ENCODE measurements at places on chromosomes 3 and 15. TPM values are rescaled to one million over a fixed set of nuclear protein-coding genes. Genes with fewer than 3 reads are reported as not detected.

- no peak for DNase-seq
Observed at GRCh38 chr3:148914936-148915690, 50.0 kb downstream of the CPA3 start.

- no peak for DNase-seq
Observed at GRCh38 chr15:55737373-55737772, 5.6 kb downstream of the PRTG start.

DNA sequence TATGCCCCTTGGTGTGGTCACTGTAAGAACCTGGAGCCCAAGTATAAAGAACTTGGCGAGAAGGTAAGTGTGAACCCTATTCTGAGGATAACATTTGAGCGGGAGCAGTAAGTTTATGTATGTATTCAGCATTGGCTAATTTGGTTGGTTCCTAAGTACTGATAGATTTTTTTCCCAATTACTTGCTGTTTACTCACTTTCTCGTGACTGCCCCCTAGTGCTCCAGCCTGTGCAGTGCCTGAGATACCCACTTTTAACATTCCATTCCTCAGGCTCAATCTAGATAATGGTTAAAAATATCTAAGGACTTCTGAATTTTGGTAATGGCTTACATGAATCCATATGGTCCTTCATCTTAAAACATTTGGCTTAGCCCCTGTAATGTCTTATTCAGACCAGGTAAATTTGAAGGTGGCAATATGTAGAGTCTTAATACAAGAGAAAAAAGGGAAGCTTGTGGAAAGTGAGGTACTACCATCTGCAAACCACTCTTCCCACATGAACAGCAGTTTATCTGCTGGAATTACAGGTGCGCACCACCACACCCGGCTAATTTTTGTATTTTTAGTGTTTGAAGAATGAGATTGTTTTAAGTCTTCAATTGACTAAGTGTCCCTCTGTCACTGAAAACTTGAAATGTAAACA lies 7.1 kb downstream of the ELL3 start:
- peak; percentile 61 for DNase-seq

Gene LMAN1L
- total RNA-seq: not detected

DNA sequence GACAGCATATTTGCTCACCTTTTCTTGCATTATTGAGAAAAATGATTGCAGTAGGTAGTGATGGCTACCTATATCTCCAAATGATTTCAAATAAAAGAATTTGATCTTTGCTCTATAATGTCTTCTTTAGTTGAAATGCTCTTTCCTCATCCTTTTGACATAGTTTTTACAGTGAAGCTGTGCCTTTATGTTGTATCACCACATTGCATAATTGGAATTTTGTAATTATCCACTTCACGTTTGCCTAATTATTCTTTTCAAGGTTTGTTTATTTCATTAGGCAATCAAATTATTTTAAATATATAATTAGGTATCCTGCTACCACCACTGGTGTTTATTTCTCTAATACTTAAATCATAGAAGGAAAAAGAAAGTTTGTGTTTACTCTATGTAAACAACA lies 21.3 kb upstream of the P2RY13 start:
- no peak for DNase-seq

GRCh38 chr3:150106740-150107428 lies 136.2 kb upstream of the PFN2 start:
- no peak for DNase-seq

Gene APOD
- total RNA-seq: 463 TPM

- DNase-seq: no peak
Observed at GRCh38 chr15:78761891-78762385, 49.3 kb downstream of the ADAMTS7 start.

GRCh38 chr15:38369936-38370478 lies 83.9 kb upstream of the FAM98B start:
- no peak for DNase-seq

Gene COL7A1
- total RNA-seq: 2.3 TPM

- peak; percentile 43 for DNase-seq
Observed at GRCh38 chr3:89098964-89099585, 8.3 kb upstream of the EPHA3 start.

DNA sequence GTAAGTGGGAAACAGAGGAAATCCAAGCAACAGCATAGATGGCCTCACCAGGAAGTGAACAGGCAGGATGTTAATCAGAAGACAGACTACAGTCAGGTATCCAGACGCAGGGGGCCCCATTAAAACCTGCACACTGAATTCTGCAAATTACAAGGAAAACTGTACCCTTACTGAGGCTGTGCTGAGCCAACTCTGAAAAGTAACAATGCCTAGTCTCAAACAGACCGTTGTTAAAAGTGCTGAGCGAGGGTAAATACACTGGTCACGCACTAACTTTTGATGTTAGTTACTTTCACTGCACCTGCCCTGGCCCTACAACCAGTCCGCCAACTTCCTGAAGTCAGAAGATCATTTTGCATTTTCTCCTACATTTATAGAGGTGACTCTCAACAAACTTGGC lies 1.0 kb downstream of the TAMM41 start:
- no peak for DNase-seq

DNA sequence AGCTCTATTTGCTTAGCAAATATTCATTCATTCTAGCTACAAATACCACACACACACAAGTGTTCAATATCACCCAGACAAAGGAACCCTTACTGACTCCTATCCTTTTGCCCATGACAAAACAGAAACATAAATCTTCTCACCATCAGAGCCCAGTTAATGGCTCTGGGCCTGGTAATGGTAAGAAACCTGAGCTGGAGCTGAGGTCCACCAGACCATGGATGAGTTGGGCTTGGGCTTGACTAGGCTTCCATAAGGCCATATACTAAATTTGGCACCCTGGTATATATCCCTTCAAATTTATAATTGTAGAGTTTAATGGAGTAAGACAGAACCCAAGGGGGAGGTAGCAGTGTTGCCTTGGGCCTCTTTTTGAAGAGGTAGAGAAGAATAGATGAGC lies 29.4 kb downstream of the GPR176 start:
- DNase-seq: no peak

- no peak for DNase-seq
Observed at GRCh38 chr15:22827125-22827524, 11.3 kb upstream of the NIPA2 start.

Gene POC1A
- total RNA-seq: 3.3 TPM

GRCh38 chr15:69760890-69761568 lies 308.4 kb downstream of the RPLP1 start:
- peak; percentile 22 for DNase-seq

GRCh38 chr15:35047528-35047927 lies 37.6 kb downstream of the NANOGP8 start:
- DNase-seq: no peak

DNA sequence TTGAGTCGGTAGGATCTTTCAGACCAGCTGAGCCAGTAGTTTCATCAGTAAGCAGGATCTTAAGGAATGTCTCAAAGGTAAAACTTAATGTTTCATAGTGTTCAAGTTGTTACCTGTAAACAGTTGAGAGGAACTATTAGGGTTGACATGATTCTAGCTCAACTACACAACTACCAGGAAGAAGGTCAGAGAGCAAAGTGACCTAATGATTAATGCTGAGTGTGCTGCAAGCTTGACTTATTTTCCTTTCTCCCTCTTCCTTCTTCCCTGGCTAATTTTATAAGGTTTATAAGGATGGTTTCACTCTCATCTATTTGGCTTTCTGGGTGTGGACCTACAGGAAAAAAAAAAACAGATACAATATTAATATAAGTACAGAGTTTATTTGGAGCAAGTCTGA lies 30.2 kb upstream of the LHFPL4 start:
- no peak for DNase-seq

DNA sequence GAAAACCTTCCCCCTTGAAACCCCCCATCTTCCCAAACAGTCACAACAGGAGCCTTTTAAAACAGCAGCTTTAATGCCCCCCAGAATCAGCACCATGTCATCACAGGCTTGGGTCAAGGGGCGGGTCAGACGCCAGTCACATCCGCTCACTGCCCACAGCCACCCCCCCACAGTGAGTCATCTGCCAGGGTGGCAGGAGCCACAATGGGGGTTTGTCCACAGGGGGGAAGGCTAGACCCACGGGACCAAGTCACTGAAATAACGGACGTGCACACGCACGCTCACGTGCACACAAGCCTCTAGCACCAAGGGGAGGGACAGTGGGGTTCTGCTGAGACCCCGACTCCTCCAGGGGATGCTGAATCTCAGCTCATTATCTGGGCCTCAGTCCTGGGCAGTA lies 441 bp upstream of the UCN2 start:
- DNase-seq: no peak

- DNase-seq: no peak
Observed at GRCh38 chr3:51934139-51934850, 7.4 kb downstream of the RRP9 start.

Gene NKTR
- total RNA-seq: 128 TPM

Gene KBTBD12
- 3.4 TPM for total RNA-seq

- no peak for DNase-seq
Observed at GRCh38 chr15:77352887-77353286, 67.0 kb downstream of the PEAK1 start.

GRCh38 chr3:43949594-43949993 lies 258.9 kb downstream of the ABHD5 start:
- DNase-seq: no peak

- no peak for DNase-seq
Observed at GRCh38 chr3:115494826-115495225, 128.5 kb upstream of the GAP43 start.

GRCh38 chr3:180059356-180059755 lies 22.6 kb upstream of the PEX5L start:
- no peak for DNase-seq

GRCh38 chr3:134253475-134254226 lies 3.0 kb upstream of the RYK start:
- no peak for DNase-seq

GRCh38 chr3:28294667-28295413 lies 53.4 kb downstream of the CMC1 start:
- no peak for DNase-seq

- peak; percentile 49 for DNase-seq
Observed at GRCh38 chr15:84023636-84024035, 211.9 kb upstream of the GOLGA6L4 start.

DNA sequence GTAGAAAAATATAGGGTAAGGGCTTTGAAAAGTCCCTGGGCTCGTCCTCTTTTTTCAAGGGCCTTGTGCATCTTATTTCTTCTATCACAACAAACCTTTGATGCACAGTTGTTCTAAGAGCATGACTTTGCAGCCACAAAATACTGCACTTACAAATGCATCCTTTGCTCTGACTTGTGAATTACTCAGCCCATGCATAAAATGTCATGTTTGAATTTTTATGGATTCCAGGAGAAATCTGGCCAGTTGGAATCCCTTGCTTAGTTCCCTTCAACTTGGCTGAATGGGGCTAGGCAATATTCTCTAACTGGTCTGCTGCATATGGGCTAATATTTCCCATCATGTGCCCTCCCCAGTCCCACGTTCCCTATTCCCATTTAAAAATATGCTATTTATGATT lies 523.9 kb upstream of the RGMA start:
- no peak for DNase-seq

- no peak for DNase-seq
Observed at GRCh38 chr15:27486683-27487647, 516.0 kb downstream of the GABRG3 start.

DNA sequence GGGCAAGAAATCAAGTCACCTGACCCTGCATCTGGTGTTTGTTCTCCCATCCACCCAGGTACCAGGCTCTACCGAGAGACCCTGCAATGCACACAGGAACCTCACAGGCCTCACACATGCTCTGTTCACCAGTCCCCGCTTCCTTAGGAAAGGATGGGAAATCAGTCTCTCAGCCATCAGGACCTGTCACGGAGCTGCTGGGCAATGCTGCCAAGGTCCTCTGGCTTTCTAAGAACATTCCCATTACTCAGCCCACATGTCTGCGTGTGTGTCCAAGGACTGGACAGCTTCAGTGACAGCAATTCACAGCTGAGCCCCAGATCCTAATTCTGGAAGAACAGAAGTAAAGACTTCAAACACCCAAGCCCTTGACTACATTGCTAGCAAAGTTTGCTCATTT lies 6.5 kb upstream of the SRGAP3 start:
- no peak for DNase-seq

DNA sequence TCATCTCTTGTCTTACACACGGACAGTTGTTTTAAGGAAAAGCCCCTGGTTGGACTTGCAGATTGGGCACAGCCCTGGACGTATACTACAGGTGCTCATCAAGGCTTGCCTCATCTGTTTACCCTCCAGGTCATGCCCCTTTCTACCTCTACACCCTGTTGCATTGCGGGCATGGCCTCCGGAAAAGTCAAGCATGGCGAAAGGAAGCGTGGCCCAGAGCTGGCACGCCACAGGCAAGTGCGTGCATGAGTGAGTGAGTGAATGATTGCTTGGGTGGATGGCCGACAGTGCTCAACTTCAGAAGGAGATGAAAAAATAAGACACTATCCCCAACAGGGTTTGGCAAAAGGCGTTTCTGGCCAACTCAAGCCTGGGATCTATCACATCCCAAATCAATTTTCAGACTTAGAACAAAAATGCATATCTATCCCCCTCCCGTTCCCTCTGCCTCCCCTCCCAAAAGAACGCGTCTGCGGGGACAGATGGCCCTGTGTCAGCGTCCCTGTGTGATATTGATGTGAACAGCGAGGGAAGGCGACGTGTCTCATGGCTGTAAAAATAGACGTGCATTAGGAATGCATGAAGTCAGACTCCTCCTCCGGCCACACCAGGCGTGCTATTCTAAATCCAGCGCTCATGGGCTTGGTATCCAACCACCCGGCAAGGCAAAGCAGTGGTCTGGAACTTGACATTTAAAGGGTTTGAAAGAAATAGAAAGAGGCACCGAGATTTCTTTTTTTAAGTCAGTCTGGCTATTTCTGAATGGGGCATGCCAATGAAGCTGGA lies 96.0 kb downstream of the RPLP1 start:
- DNase-seq: no peak

GRCh38 chr3:72134989-72135451 lies 350.1 kb upstream of the PROK2 start:
- no peak for DNase-seq

Gene PEX5L
- 13.2 TPM for total RNA-seq

- DNase-seq: no peak
Observed at GRCh38 chr3:160779040-160779439, 23.0 kb downstream of the PPM1L start.

Gene NRROS
- total RNA-seq: 0.66 TPM

- no peak for DNase-seq
Observed at GRCh38 chr3:128464188-128464587, 2.5 kb downstream of the DNAJB8 start.

- DNase-seq: peak; percentile 7
Observed at GRCh38 chr15:78761020-78761419, 50.2 kb downstream of the ADAMTS7 start.

Gene SRGAP3
- total RNA-seq: 11.4 TPM

GRCh38 chr3:187648177-187648576 lies 22.0 kb downstream of the SST start:
- DNase-seq: no peak

Data from body of pancreas (tissue), 4 donors.